ENCODE measurements at places on chromosomes 16 and 17.

- no peak for DNase-seq
Observed at GRCh38 chr17:60713608-60714007, 36.0 kb downstream of the BCAS3 start.

GRCh38 chr16:66264311-66265047, 102.0 kb upstream of the CDH5 start:
- no peak for DNase-seq

DNA sequence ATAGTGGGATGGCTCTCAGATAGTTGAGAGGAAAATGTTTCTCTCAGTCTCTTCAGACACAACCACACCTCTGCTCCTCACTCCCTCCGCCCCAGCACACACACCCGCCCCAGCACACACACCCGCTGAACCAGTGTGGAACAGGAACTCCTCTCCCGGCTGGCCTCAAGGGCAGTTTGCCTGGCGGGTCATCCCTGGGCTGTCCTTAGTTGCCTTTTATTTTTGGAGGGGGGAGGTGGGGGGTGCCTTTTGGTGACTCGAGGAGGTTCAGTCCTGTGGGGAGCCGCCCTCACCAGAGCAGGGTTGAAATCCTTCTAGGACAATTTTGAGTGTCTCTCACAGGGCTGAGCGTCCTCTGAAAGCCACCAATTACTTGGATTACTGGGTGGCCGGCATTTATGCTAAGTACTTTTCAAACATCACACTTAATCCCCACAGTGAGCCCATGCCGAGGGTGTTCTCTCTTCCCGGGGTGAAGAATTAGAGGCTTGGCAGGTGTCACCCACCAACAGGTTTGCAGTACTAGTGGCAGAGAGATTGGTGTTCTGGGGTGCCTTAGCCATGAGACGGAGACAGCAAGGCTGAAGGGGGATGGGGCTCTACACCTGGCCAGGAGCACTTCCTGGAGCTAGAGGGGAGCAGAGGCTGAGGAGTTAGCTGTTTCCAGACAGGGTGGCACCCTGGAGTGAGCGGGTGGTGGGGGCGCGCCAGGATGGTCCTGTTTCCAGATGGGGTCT, 2.8 kb downstream of the RASD1 start:
- DNase-seq, result no peak

DNA sequence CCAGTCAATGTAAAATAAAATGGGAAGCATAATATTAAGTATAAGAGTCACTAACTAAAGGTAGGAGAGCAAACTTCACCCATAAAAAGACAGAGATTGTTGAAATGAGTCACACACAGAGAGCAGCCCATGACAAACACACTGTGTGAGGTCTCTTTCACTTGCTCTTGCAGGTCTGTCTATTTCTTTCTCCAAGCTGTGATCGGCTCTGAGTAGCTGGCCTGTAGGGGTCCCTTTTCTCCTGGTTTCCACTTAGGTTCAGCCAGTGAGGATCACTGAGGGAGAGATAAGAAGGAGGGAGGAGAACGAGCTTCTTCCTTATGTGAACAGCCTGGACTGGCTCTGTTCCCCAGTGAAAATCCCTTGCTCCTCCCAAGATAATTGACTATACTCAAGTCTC, 133.7 kb upstream of the HS3ST3A1 start:
- no peak for DNase-seq

DNA sequence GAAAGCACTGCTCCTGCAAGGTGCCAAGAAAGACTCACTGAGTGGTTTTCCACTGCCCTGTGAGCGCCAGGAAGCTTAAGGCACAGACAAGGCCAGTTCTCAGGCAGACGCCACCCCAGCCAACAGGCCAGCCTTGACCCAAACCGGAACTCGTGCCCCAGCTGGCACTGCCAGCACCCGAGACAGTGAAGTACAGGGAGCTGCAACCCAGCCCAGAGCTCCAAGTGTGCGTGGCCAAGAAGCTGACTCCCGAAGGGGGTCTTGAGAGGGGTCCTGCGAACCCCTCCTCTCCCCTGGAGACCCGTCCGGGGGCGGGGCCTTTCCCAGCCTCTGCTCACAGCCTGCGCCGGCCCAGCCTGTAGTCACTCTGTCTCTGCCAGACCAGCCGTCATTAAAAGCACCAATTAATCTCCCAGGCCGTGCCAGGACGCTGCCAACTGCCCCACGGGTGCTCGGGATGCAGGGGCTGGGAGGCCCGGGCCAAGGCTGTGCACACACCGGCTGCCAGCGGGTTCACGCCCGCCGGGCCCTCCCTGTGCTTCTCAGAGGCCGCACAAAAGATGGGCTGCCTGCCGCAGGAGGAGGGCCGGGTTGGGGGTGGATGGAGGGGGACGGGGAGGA, 4.4 kb upstream of the SOX8 start:
- no peak for DNase-seq

DNA sequence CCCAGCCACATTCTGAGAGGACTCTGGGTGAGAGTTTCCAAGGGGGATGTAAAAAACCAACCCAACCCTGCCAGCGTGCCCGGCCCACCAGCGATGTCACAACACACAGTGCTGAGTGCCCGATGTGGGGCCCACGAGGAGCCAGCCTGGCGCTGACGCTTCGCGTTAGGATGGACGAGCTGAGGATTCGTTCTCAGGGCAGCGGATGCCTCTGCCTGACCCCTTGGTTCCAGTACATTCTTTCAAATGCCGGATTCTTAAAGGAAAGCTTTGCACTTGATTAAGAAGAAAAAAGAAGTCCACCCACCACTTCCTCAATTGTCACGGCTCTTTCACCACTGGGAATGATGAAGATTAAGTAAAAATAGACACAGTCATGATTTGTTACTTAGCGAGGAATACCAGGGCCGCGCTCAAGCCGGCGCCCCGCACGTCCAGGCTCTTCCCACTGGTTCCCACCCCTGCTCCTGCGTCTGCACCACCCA, 79.4 kb downstream of the IRF8 start:
- DNase-seq, result no peak

DNA sequence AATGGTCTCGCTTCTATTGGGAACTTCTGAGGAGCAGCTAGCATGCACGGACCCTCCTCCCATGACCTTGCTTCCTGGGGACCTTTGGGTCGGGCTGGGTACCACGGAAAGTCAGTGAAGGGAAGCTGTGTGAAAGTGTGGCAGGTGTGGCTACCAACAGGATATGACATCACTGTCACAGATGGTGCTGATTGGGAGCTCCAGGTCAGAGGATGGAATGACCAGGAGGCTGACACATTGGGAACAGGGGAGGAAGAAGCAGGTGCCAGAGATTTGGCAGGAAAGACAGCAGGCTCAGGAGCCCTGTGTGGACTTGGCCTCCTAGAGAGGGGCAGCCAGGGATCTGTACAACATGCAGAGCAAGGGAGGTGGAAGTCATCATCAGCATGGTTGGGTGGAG, 34.0 kb downstream of the CPNE2 start:
- DNase-seq, result no peak

DNA sequence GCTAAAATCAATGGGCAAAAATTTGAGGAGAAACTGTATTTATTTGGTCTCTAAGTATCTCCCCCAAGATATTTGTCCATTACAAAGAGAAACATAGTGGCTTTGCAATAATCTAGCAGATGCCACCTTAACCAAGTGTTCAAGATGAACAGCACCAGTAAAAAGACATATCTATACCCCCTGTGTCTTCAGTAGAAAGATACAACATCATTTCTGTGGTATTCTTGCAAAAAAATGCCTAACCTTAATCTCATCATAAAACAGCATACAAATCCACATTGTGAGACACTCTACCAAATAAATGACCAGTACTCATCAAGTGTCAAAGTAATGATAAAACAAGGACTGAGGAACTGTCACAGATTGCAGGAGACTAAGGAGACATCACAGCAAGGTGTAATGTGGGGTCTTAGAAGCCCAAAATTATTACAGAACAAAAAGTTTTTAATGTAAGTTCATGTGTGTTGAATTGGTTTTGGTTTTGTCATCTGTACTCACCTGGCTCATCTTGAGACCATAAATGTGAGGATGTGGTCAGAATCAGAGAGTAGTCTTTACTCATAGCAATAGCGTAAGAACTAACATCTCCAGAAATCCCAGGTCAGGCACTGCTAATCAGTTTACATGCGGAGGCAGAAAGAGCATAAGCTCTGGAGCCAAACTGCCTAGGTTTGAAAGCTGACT, 77.2 kb downstream of the AATF start:
- DNase-seq, result no peak

GRCh38 chr16:27359051-27359450, 42.9 kb upstream of the IL21R start:
- no peak for DNase-seq

DNA sequence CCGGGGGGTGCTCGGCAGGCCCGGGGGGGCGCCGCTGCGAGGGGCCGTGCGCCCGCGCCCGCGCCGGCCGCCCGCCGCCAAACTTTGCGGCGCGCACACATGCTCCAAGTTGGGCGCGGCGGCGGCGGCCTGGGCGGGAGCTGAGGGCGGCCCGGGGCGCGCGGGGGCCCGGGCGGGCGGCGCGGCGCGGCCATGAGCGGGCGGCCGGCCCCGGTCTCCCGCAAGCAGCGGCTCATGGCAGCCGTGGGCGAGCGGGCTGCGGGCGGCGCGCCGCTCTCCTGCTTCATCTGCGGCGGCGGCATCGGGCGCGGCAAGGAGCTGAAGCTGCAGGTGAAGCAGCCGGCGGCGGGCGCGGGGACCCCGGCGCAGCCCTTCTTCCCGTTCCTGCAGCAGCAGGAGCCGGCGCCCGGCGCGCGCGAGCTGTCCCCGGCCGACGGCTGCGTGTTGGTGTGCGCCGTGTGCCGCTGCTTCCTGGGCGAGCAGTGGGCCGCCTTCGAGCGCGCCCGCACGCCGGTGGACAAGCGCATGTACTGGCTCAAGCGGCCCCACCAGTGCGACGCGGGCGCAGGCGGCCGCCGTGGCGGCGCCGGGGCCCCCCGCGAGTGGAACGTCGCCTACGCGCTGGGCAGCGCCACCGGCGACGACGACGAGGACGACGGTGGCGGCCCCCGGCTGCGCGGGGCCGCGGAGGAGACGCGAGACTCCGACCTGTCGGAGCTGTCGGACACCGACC, 57.2 kb upstream of the CIBAR2 start:
- DNase-seq, result no peak

DNA sequence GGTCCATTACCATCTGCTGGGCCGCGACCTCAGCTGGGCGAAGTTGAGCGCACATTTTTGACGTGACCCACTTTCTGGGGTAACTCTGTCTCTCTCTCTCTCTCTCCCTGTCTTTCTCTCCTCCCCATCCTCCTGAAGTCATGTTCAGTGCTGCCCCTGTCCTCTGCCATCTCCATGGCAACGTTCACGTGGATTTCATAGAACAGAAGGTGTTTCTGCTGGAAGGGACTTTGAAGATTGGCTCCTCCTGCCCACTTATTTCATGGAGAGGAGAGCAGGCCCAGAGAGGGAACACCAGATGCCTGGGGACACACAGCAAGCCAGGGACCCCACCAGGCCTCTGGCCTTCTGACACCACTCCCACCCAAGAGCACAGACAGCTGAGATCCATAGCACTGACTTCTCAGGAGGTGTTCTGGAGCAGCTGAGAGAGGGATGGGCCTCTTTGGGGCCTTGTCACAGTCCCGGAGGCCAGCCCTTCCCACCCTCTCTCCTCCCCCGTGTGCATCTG, 4.2 kb upstream of the CCNF start:
- DNase-seq, result no peak

DNA sequence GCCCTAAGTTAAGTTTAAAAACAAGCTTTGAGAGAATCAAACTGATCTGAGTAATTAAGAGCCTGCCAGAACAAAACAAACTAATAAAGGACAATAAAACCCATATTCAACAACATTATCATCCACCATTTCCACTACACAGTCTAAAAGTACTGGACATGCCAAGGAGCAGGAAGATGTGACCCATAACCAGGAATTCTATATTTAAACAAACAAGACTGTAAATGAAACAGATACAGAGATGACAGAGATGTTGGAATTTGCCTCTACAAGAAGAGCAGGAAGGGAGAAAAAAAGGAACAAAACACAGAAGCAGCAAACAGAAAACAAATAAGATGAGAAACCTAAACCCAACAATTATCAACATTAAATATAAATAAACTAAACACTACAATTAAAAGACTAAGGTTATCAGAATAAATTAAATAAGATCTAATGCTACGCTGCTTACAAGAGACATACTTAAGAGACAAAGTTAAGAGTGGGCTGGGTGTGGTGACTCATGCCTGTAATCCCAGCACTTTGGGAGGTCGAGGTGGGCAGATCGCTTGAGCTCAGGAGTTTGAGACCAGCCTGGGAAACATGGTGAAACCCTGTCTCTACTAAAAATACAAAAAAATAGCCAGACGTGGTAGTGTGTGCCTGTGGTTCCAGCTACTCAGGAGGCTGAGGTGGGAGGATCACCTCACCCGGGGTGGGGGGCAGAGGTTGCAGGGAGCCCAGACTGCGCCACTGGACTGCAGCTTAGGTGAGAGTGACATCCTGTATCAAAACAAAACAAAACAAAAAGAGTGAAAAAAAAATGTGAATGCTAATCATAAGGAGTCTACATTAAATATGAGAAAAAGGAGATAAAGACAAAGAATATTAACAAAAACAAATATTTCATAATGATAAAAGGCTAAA, 50.6 kb downstream of the CREBBP start:
- DNase-seq, result no peak

- no peak for DNase-seq
Observed at GRCh38 chr16:25812215-25812614, 120.5 kb downstream of the HS3ST4 start.

DNA sequence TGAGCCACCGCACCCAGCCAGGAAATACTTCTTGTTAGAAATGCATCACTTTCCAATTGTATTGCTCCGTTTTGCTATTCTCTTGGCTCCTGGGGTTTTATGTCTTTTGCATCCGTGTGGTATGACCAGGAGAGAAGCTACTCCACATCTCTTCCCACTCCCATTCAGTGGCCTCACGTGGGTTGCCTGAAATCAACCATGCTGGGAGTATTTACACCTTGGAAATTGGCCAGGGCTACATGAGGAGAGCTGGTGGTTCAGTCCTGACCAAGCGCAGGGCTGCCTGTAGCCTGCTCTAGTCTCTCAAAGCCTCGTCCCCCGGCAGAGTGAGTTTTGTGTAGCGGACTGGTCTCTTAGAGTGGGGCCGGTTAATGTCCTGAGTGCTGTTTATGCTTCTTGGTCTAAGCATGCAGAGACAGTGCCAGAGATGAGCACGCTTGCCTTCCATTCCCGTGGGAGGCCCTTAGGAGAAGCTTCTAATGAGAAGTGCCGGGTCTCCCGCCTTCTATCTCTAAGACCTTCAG, 3.8 kb downstream of the WFDC1 start:
- DNase-seq, result no peak

GRCh38 chr17:48925251-48925990, 17.2 kb downstream of the UBE2Z start:
- DNase-seq, result no peak

GRCh38 chr17:1882836-1883235, 53.0 kb downstream of the RPA1 start:
- no peak for DNase-seq

- DNase-seq, result no peak
Observed at GRCh38 chr16:56252835-56253234, 61.5 kb downstream of the GNAO1 start.

DNA sequence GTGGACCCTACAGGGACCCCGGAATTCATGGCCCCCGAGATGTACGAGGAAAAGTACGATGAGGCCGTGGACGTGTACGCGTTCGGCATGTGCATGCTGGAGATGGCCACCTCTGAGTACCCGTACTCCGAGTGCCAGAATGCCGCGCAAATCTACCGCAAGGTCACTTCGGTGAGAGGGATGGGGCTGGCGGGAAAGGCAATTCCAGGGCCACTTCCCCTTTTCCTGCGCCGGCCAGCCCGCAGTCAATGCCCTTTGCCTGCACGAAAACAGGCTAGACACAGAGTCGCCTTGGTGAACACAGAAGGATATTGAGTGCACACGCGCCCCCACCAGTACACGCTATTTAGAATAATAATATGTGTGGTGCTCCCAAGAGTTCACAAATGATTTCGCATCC, 4.0 kb downstream of the WNK4 start:
- no peak for DNase-seq

- no peak for DNase-seq
Observed at GRCh38 chr17:29732613-29733012, 109.9 kb upstream of the CORO6 start.
